ENCODE measurements at places on chromosomes 1 and 21.

GRCh38 chr1:118244194-118244593, 59.2 kb upstream of the SPAG17 start:
- no peak for DNase-seq

GRCh38 chr21:39972471-39972870, 105.2 kb downstream of the PCP4 start:
- no peak for DNase-seq

DNA sequence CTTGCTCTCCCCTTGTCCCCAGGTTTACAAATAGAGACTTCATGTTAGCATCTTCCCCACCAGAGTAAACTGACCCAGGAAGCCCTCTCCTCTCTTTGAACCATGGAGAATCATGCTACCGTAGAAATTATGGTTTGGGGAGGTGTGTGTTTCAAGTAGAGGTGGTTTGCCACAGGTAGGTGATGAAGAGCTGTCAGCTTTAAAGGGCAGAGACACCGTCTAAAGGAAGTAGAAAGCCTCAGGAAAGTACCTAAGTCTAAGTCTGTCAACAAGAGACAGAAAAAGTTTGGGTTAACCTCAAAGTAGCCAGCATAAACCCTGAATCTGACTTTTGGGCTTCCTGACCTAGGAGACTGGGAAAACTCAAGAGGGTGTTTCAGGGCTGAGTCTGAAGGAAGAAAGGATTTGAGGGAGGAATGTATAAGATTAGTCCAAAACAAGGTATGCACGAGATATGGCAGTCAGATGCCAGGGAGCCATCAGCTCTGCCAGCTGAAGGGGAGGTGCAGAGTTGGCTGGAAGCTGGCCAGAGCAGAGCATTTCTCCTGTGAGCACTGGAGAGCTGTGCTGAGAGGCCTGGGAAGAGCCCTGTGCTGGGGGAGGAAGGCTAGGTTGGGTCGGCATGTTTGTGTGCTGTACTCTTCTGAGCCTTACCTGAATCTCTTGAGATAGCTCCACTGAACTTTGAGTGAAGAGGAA, 14.3 kb downstream of the ADAMTSL4 start:
- DNase-seq, result no peak

- DNase-seq, result no peak
Measured at GRCh38 chr1:153431928-153432327, 15.6 kb downstream of the S100A7A start.

GRCh38 chr1:65429806-65430205, 9.3 kb downstream of the LEPR start:
- DNase-seq, result no peak

- no peak for DNase-seq
Measured at GRCh38 chr1:110786802-110787327, 86.1 kb upstream of the CD53 start.

DNA sequence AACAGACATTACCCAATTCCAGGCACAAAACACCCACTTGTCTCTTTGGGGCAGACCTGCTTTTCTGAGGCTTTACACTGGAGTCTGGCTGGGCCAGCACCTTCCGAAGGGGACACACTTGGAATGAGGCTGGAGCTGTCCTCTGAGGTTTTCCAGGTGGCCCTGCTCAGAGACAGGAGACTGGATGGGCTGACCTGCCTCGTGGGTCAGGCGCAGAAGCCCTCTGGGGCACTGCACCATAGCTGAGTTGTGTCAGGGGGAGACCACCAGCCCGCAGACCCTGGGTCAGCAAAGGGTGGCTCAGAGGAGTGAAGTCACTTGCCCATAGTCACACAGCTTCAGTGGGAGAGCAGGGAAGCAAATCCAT, 1.8 kb downstream of the SH2D5 start:
- no peak for DNase-seq

GRCh38 chr1:220655961-220656740, 34.0 kb upstream of the C1orf115 start:
- DNase-seq, result no peak

DNA sequence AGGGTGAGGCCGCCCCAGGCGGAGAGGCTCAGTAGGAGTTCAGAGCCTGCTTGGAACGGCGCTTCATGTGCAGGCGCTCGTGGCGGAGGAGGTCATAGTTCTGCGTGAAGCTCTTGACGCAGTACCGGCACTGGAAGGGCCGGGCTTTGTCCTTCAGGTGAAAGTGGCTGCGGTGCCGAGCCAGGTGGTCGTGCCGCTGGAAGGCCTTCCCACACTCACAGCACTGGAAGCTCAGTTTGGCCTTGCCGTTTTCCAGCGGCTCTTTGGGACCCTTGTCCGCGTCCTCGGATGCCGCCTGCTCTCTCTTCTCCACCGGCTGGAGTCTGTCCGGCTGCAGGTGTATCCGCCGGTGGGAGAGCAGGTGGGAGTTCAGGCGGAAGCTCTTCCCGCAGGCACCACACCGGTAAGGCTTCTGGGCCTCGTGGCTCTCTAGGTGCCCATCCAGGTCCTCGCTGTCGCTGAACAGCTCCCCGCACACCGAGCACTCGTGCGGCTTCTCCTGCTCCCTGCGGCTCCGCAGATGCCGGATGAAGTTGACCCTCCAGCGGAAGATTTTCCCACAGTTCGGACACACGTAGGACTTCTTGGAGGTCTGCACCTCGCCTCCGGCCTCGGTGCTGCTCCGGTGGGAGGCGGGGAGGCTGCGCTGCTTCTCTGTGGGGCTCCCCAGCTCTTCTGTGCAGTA, 31.0 kb downstream of the ZNF496 start:
- no peak for DNase-seq

- DNase-seq, result no peak
Measured at GRCh38 chr21:45892916-45893739, 88.4 kb upstream of the COL6A1 start.

GRCh38 chr1:23473037-23473800, 10.8 kb downstream of the ASAP3 start:
- no peak for DNase-seq

DNA sequence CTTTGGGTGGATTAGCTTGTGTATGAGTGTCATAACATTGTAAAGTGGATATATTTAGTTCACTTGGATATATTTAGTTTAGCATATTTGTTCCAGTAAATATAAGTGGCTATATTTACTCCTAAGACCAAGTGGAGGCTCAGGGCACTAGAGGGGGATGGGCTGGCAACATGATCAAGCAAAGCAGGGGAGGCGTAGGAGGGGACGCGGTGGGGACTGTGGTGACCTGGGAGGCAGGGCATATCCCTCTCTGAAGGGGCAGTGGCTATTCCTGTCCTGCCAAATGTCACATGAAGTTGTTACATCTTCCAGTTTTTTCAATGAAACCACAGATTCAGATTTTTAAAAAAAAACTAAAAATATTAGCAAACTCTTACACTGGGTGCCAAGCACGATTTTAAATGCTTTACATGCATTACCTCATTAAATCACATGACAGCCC, 51.9 kb upstream of the EDN2 start:
- no peak for DNase-seq

Measured in stimulated activated CD4-positive, alpha-beta T cell treated with anti-CD3 and anti-CD28 coated beads, Interleukin-4, amount 100 ng/mL, for 48 hours (primary cell).